ENCODE measurements at places on chromosomes 5 and 9.
A peak's percentile ranks its signal among the peaks of the same experiment; 100 is the strongest.

GRCh38 chr5:78920604-78921003 is 64.5 kb downstream of the ARSB start:
- DNase-seq: no peak

GRCh38 chr9:129854588-129855110 is 19.4 kb downstream of the USP20 start:
- no peak for DNase-seq

DNA sequence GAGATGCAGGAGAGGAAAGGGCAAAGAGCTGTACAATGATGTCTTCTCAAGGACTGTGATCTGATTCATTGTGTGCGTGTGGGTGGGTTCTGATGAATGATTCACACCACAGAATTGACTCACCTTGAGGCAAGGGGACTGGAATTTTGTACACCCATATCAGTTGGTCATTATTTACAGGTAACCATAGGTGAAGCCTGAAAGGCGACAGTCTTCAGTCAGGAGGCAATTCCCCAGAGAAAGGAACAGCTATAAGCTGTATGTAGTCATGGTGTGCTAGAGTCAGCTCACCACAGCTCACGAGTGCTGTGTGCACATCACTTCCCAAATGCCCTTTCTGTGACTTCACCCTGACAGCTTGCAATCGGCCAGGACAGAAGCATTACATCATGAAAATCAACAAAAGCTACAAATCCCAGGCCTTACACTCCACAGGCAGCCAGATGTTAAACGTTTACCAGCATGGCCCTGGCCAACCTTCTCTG is 87.6 kb upstream of the RPS23 start:
- DNase-seq: no peak

GRCh38 chr9:27440888-27441740 is 83.0 kb upstream of the IFNK start:
- DNase-seq: no peak

DNA sequence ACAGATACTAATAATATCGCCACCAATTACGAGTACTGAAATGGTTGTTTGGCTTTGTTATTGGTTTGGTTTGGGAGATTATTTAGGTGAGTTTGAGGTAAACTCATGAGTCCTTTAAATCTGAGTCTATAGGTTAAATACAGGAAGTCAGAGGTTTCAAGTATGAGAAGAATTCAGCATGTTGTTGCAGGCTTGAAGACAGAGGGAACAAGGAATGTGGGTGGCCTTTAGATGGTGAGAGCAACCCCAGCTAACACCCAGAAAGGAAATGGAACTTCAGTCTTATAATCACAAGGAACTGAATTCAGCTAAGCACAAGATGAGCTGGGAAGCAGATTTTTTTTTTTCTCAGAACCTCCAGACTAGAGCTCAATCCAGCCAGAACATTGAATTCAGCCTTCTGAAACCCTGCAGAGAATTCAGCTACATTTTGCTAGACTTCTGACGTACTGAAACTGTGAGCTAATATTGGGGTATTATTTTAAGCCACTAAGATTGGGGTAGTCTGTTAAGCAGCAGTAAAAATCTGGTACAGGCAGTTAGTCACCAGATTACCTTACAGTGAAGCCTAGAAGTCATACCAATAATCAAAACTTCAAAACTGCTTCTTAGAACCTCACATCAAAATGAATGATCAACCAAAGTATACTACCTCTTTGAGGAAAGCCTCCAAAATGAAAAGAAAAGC is 216.0 kb upstream of the PUM3 start:
- no peak for DNase-seq

GRCh38 chr5:36704131-36704530 is 97.7 kb downstream of the SLC1A3 start:
- no peak for DNase-seq

DNA sequence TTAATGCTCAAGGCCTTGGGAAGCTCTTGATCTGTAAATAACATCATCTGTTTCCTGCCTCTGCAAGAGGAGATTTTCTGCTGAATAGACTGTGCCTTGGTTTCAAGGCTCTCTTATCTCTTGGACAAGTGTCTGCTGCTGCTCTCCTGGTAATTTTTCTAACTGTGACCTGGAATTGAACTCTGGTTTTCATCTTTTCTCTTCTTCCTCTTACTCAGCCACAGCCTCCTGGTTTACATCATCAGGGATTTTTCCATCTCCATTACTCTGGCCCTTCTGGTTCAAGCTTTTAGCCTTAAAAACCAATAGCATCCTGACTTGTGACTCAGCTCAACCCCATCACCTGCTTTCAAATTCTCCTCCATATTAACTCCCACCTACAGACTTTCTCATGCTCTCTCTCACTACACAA is 49.6 kb upstream of the ITGA1 start:
- no peak for DNase-seq

- DNase-seq: no peak
Observed at GRCh38 chr9:129595903-129596540, 24.9 kb downstream of the C9orf50 start.

DNA sequence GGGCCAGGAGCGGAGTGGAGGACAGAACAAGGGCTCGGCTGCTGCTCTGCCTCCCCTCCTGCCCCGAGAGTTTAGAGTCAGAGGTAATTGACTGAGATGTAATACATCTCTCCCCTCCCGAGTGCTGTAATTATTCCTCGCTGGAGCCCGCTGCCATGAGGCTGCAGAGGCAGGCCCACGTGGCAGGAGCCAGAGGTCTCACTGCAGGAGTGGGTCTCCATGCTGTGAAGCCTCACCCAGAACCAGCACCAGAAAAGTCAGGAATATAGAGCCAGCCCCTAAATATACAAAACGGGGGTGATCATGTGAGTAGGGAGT is 2.5 kb downstream of the FAM163B start:
- no peak for DNase-seq

GRCh38 chr5:67273689-67274356 is 77.2 kb upstream of the CD180 start:
- no peak for DNase-seq

- peak; percentile 6 for DNase-seq
Observed at GRCh38 chr5:146048994-146049703, 56.2 kb downstream of the PLAC8L1 start.

GRCh38 chr5:167552356-167552755 is 739.1 kb upstream of the WWC1 start:
- no peak for DNase-seq

- DNase-seq: no peak
Observed at GRCh38 chr5:74956278-74956677, 90.1 kb upstream of the FAM169A start.

- DNase-seq: no peak
Observed at GRCh38 chr5:178286226-178287090, 53.9 kb upstream of the PHYKPL start.

DNA sequence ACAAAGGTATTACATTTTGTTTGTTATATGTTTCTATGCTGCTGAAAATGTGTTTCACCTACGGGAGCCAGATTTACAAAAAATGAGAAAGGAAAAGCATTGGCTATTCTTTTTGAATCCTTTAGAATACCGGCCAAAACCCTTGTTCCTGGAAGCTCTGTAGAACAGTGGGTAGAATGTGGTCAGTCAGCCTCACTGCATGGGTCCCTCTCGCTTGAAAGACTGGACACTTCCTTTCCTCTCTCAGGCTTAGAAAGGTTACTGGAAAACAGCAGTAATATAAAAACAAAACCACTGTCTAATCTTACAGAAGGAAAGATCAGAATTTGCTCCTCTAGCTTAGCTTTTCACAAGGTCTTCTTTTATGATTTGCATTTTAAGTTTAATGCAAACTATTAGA is 45.1 kb downstream of the OSTF1 start:
- DNase-seq: no peak

- no peak for DNase-seq
Observed at GRCh38 chr5:35483191-35483590, 134.5 kb upstream of the SPEF2 start.

DNA sequence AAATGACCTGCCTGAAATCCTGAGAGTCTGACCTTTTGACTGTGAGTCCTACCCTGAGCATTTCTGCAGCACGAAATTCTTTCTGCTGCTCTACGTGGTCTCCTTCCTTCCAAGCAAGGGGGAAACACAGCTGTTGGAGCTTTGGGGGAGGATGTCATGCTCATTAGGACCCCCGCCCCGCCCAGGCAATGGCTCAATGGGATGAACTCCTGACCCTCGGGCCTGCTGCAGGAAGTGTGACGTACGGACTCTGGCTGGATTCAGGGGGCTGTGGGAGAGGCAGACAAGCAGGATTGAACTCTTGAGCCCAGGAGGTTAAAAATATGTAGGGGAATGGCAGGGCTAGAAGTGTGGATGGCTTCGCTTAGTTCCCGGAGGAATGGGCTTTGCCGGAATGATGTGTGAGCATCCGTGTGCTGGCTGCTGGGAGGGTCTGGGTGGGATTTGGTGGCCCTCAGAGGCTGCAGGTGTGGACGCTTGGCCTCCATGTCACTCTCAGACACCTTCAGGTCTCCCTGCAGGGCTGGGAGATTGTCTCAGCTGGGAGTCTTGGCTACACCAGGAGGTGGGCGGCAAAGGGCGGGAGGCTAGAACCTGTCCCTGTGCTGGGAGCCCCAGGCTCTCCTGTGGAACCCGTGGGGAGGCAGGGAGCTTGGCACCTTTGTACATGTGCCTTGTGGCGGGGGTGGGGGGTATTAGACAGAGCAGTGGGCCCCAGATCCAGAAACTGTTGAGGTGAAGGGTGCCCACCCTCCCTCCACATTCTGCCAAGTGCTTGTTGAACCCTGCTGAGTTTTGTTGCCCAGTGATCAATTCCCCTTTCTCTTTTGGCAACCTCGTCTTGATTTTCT is 26.3 kb downstream of the STC2 start:
- DNase-seq: no peak

- no peak for DNase-seq
Observed at GRCh38 chr5:144028058-144028457, 142.4 kb downstream of the YIPF5 start.

DNA sequence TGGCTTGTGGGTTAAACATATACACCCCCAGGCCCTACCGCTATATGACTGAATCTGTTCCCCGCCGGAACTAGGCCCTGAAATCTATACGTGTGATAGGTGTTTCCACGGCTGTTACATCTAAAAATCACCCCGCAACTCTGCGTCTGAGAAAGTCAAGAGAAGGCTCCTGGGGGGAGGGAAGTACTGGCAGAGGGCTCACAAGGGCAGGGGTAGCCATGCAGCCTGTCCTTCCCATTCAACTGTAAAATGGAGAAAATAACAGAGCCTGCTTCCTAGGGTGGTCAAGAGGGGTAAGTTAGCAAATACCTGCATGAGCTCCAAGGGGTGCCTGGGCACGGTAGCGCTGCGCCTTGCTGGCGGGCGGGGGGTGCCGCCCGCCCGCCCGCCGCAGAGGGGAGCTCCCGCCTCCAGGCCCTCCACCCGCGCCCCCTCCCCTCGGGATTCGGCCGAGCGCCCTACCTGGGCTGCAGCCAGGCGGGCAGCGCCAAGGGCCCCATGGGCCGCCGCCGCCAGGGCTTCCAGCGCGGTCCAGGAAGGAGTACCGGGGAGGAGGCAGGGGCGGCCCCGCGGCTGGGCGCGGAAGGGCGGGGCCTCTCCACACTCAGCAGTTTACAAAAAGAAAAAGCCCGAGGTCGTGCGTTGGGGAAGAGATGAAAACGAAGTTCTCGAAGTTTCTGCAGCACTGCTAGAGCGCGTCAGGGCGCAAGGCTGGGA is at the start of gene HACD4:
TSS of gene HACD4 (minus strand) at position 550 of the 717 bp plus-strand sequence. CDS start at position 500, 50 bp downstream.
- DNase-seq: no peak

Data from NCI-H2081 treated with DMSO at 0.1 percent for 48 hours (cell line).